ENCODE measurements at places on chromosomes 2 and 18.

- no peak for DNase-seq
These were observed 46.9 kb downstream of the MBD5 start for GRCh38 chr2:148067801-148068200.

GRCh38 chr18:74604774-74605173, 7.1 kb downstream of the ZNF407 start:
- DNase-seq: no peak

- no peak for DNase-seq
These were observed 6.0 kb downstream of the LHCGR start for GRCh38 chr2:48749291-48750127.

GRCh38 chr2:170716851-170717598, 1.9 kb downstream of the SP5 start:
- no peak for DNase-seq

DNA sequence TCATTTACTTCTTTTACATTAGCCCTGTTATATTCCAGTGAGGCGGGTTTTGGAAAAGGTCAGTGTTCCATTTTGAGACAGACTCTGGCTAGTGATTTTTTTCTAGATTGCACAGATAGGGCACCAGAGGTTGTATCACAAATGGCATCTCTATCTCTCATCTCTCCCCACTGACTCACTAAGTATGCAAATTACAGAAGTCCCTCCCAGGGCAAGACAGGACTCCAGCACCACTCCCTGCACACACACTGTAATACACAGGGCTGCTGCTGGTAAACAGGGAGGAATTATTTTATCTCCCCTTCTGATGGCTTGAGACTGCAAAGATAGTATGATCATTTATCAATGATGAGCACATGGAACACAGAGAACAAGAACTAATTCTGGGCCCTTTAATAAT, 46.2 kb downstream of the AKAIN1 start:
- DNase-seq: no peak

DNA sequence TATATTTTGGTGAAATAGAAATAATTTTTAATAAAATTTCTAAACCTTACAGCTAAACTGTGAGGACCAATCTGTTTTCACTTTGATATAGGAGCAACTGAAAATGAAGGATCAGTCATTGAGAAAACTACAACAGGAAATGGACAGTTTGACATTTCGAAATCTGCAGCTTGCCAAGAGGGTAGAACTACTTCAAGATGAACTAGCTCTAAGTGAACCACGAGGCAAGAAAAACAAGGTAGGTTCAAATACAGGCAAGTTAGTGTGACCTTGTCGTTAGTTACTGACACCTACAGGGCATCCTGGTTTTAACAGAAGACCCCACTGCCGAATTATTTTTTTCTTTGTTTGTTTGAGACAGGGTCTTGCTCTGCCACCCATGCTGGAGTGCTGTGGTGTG, 75.5 kb upstream of the STON1 start:
- no peak for DNase-seq

DNA sequence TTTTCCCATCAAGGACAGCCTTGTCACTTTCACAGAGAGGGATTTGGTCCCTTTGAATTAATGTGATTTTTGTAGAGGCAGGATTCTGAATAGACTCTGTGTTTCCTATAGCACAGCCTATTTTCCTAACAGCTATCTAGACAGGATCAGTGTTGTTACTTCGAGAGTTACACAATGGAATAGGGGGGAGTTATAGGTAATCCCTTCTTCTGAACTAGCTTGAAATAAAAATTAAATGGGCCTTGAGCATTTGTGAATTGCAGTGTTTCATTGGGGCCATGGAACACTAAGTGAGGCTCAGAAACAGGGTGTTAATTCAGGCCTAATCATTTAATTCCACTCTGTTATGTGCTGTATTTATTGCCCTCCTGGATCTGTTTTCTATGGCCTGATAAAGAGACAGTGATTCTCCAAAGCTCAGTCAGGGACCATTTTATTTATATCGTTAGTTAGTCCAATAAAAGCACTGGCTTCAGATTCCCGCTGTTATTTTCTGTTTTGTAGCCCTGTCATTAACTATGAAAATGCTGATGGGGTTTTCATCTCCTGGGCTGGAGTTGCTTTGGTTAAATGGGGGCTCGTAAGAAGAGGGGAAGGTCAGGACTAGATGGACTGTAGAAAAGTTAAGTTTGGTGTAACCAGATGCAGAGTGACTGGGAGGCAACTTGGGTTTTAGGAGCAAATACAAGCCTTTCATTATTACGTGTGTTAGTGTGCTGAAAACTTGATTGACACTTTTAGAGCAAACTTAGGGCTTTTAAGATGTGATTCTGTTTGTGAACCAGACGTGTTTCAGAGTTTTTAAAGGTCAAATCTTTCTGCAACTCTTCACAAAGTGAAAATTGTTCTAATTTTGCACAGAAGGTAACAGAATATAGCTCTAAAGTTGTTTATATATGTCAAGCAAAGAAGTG, 461.0 kb upstream of the HNRNPA3 start:
- DNase-seq: no peak

DNA sequence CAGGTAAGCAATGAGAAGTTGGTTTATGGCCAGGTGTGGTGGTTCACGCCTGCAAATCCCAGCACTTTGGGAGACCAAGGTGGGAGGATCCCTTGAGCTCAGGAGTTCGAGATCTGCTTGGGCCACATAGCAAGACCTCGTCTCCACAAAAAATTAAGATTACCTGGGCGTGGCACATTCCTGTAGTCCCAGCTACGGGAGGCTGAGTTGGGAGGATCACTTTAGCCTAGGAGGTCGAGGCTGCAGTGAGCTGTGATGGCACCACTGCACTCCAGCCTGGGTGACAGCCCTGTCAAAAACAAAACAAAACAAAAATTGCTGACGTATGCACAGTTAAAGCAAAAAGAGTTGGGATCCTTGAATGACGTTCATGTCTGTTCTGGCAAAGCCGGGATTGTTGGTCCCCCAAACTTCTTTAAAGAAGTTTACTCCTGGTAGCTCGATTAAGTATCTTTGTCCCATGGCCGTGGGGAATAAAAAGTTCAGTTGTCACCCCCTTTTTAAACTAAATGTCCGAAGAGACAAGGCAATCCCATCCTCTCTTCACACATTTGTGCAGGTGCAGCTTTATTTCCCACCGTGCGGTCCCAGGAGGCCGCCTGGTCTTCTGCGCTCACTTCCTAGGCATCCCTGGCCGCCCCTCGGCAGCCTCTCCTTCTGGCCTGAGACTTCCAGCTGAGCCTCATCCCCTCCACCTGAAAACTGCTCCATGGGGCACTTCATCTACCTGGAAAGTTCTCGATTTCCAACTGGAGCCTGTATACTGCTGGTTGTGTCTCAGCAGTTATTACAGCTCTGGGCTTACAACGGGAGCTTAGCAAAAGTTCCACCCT, 762 bp upstream of the SPOPL start:
- DNase-seq: no peak

DNA sequence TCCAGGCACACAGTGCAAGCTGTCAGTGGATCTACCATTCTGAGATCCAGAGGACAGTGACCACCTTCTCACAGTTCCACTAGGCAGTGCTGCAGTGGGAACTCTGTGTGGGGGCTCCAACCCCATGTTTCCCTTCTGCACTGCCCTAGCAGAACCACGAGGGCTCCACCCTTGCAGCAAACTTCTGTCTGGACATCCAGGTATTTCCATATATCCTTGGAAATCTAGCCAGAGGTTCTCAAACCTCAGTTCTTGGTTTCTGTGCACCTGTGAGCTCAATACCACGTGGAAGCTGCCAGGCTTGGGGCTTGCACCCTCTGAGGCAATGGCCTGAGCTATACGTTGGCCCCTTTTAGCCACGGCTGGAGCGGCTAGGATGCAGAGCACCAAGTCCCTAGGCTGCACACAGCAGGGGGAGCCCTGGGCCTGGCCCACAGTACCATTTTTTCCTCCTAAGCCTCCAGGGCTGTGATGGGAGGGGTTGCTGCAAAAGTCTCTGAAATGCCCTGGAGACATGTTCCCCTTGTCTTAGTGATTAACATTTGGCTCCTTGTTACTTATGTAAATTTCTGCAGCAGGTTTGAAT, 77.5 kb downstream of the MAP4K3 start:
- no peak for DNase-seq

GRCh38 chr18:43970656-43971055, 693.4 kb upstream of the SYT4 start:
- DNase-seq: no peak

DNA sequence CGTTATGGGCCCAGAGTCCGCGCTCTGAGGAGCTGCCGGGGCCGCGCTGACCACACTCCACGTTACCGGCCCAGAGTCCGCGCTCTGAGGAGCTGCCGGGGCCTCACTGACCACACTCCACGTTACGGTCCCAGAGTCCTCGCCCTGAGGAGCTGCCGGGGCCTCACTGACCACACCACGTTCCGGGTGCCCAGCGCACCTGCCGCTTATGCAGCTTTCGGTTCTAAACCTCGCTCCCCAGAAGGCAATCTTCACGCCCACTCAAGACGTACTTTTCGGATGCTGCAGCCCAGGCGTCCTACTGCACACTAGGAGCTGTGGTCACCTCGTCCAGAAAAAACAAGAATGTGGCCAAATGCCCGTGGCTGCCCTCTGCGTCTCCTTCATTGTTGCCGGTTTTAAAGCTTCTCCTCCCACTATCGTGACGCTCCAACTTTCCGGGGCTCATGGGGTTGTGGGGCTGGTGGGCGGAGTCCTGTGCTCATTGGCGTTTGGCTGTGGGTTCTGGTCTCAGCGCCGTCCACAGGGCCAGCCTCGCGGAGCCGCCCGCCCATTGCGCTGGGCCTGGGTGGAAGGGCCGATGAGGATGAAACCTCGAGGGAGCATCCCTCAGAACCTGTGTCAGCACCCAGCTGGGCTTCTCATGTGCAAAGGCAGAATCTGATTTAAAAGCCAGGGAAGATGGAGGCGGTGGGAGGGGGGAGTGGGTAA, 11.9 kb downstream of the KCNG2 start:
- DNase-seq: peak; percentile 62

DNA sequence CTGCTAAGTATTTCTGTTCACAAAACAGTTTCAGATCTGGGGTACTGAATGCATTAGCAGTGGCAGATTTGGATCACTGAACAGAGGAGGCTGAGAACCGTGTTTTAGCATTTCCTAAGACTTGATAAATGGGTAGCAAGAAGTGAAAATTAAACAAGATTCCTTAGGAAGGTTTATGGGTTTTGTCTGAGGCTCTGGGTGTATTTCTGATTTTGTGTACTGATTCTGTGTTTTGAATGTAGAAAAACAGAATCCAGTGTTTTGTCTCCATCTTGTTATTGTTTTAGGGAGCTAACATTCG, 1.4 kb downstream of the FAM117B start:
- no peak for DNase-seq

GRCh38 chr18:33839452-33840211, 261.6 kb downstream of the ASXL3 start:
- DNase-seq: no peak

DNA sequence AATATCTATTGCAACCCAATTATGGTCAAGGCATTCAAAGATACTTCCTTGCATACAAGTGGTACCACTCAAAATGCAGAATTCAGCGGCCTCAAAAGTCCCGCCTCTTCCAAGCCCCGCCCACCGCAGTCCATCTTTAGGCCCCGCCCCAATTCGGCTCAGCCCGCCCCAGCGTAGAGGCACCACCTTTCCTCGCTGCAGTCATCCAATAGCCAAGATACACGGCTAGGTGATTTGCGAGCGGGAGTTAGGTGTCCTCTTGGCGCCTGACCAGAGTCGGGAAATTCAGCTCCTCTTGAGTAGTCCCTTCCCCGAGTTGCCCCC, 431 bp upstream of the SEC11C start:
- peak; percentile 88 for DNase-seq
